ENCODE measurements at places on chromosomes 3 and 15.

GRCh38 chr3:171783626-171784025 lies 26.7 kb downstream of the PLD1 start:
- no peak for DNase-seq

GRCh38 chr15:68979816-68980215 lies 34.7 kb upstream of the NOX5 start:
- no peak for DNase-seq

DNA sequence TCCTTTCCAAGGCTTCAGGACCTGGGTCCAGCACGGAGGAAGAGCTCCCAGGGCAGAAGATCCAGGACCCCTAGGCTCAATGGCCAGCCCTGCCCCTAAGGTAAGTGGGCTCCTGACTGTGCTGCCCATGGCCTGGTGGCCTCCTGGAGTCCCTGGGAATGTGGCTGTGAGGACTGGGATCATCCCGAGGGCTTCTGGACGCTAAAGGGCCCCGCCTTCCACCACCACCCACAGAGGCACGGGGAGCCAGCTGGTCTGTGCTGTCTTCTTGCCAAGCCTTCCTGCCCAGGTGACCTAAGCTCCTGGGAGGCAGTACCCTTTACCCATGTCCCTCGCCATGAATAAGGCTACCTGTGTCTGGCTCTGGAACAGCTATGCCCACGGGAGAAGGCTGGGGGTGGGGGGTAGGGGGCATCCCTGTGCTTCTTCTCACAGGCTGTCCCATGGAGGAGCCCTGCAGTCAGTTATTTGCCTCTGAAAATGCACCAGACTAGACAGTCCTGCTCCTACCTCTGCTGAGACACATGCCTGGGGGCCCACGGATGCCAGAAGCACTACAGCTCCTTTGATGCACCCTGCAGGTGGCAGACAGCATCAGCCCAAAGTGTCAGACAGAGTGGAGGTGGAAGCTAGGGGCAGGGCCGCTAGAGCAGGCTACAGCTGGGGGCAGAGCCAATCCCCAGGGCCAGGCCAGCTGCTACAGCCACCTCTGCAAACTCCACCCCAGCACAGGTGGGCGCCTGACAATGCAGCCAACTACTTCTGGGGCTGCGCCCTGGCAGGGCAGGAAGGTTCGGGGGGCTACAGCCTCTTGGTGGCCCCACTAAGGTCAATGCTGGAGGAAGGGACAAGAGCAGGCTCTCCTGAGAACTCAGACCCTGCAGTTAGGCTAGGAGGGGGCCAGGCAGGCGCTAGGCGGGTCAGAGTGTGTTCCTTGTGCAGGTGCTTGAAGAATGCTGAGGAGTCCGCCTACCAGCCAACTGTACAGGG lies 90.9 kb downstream of the SEC22A start:
- no peak for DNase-seq

DNA sequence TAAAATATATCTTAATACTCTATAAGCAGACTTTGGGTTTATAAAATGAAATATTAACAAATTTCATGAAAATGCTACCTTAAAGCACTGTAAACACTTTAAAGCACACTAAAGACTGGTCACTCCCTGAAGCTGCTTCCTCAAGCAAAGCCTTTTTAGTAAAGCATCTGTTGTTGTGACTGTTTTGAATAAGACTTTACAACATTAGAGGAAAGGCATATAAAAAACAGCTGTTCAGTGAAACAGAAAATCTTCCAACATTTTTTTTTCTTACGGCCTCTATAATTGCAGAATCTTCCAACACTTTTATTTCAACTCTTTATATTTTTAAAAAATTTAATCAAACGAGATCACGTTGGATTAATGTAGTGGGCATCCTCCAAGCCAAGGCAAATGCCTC lies 48.1 kb downstream of the GRK7 start:
- no peak for DNase-seq

GRCh38 chr3:53040351-53040820 lies 5.5 kb downstream of the SFMBT1 start:
- no peak for DNase-seq

GRCh38 chr3:37115446-37115845 lies 58.9 kb downstream of the LRRFIP2 start:
- no peak for DNase-seq

DNA sequence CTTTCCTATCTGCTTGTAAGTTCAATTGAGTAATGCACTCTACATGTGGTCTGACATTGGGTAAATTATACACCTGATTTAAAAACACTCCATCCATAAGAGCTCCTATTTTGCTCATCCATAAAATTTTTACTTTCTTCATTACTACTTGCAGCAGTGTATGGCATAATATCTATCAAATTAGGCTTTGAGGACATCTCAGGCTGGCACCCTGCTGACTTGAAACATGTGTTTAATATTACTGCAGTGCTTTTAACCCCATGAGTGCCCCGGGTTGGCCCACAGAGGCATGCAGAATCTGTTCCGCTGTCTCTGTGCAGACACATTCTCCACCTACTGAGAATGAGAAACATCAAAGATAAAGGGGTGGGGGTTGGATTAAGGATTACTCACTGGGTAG lies 249.9 kb upstream of the DNAJC19 start:
- no peak for DNase-seq

DNA sequence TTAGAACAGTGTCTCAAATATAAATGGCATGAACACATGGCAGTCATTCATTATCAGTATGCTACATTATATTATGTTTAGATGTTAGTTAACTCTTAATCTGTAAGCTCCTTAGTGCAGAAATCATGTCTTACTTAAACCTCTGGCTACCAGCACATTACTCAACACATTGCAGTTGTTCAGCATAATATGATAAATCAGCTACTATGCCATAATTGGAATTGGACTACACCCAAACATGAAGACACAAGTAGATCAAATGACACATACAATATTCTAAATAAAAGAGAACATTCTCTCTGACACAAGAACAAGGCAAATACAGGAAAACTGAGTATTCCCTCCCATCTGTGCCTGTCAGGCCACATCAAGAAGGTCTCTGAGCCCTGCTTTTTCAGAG lies 116.1 kb downstream of the PCCB start:
- no peak for DNase-seq

- DNase-seq = no peak
Measured at GRCh38 chr15:85786781-85787114, 8.0 kb downstream of the KLHL25 start.

GRCh38 chr3:108102420-108103039 lies 11.7 kb upstream of the CD47 start:
- DNase-seq = no peak

GRCh38 chr3:46183330-46183729 lies 24.8 kb downstream of the CCR1 start:
- DNase-seq = no peak

GRCh38 chr15:76274226-76274625 lies 37.0 kb downstream of the ETFA start:
- no peak for DNase-seq

GRCh38 chr3:79551997-79552396 lies 215.8 kb downstream of the ROBO1 start:
- DNase-seq = no peak

DNA sequence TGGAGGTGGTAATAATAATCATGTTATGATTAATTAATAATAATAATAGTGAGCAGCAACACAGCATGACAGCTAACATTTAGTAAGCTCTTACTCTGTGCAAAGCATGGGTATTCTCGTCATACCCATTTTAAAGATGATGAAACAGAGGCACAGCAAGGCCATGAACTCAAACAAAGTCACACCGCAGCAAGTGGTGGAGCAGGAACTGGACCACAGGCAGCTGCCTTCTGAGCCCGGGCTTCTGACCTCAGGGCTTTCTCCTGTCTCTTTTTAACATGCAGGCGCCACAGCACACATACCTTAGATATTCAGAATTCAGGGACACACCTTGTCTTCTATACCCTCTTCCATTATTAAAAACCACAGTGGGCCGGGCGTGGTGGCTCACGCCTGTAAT lies 50.7 kb upstream of the SPATA12 start:
- DNase-seq = no peak

DNA sequence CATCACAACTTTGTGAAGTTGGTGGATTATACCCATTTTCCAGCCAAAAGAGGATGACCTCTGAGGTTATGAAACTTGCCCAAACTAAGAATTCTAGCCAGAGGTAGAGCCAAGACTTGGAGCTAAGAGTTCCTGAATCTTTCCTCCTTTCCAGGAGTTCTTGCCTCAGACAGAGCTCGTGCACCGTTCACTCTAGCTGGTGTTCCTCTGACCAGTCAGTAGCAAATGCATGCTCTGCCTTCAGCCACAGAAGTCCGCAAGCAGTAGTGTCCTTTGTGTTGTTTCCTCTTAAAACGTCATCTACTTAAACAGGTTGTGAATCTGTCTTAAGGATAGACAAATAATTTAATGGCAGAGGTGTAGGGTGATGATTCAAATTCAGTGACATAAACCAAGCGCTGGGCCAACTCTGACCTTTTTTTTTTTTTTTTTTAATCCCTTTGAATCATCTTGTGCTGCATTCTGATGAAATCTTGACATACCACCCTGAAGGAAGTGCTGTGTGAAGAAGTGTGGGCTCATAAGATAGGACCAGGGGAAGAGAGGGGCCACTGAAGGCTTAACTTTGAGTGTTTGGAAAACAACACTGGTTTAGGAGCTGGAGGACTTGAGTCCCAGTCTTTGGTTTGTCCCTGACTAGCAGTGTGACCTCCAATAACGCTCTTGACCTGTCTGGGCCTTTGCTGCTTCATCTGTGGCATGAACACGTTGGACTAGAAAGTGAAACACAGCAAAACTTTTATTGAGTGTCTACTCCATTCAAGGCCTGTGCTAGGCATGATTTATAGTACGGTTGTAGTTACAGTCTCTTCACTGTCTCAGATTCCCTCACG lies 53.4 kb downstream of the ITPR1 start:
- no peak for DNase-seq

GRCh38 chr3:12893247-12893646 lies 51.9 kb upstream of the RPL32 start:
- DNase-seq = no peak

DNA sequence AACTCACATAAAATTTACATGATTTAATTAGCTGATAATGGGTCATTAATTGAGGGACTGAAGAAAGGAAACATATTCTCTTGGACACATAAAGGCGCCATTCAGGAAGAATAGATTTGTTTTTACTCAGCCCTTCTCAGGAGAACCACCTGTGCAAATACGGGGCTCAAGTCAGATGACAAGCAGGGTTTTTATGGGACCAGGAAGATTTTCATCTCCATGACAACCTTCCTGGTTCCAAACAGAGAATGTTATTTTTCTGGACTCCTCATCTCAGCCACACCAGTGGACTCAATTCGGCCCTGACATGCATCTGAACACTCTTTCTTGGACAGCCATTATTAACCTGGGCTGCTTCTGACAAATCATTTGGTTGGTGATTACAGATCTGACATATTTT lies 120.5 kb downstream of the PDZRN3 start:
- DNase-seq = no peak

DNA sequence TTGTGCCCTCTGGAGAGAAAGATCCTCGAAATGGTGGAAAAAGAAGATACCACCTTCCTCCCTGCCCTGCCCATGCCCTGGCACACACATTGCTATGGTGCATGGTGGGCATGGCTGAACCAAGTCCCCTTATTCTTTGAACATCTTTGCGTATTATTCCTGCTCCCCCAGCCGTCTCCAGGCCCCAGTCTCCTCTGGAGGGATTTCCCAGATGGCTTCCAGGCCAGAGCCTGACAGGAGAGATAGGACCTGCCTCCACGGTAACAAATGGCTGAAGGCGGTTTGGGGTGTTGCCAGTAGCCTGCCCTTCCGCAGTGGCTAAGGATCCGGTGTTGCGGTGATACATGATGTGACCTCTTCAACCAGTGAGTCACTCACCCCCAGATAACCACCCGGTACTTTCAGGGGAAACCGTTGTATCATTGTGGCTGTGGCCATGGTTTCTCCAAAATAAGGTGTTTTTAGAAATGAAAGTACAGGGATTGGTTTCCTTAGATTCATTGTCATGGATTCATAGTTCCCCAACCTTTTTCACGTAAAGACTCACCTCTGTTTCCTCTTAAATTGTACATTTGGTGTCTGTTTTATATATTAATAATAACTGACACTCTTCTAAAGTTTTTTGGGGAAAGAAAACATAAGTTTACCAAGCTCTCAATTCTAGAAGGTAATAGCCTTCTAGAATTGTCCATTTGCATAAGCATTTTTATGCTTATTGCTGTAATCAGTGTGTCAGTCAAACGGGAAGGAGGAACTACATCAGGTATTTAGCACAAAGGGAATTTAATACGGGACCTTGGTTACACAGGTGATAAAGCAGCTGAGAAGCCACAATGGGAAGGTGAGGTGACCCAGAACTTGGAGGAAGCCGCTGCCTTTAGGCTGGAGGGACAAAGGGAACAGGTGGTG lies 25.9 kb downstream of the SMAD3 start:
- DNase-seq = no peak

GRCh38 chr3:85474241-85474640 lies 515.5 kb downstream of the CADM2 start:
- no peak for DNase-seq

DNA sequence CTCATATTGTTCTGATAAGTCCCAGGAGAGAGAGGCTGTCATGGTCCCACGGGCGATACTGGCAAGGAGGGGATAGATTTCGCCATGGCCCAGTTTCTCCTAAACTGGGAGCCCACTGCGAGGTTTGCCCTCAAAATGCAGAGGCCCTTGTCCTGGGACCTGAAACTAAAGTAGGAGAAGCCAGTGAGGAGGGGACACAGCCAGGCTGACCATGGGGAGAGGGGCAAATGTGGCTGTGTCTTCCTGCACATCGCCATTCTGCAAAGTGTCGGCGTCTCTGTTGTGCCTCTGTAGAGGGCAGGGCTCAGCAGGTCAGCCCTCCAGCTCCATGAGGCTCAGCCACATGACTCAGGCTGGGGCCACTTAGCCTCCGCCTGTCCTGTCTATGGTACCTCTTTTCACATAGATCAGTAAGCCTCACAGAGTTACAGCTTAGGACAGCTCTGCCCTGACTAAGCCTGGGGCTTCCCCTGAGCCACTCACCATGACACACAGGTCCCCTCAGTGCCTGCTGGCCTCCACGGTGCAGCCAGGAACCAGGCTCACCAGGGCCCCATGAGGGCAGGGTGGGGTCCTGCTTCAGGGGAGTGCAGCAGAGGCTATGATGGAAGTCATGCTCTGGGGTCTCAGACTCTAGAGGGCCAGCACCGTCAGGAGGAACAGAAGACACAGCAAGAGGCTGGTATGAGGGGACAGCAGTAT lies 28.6 kb upstream of the PLXNA1 start:
- no peak for DNase-seq

Measured in neuronal stem cell (in vitro differentiated cells).